ENCODE measurements at places on chromosomes 1 and 21.

- no peak for DNase-seq
Observed at GRCh38 chr1:175520186-175520585, 223.2 kb downstream of the TNR start.

DNA sequence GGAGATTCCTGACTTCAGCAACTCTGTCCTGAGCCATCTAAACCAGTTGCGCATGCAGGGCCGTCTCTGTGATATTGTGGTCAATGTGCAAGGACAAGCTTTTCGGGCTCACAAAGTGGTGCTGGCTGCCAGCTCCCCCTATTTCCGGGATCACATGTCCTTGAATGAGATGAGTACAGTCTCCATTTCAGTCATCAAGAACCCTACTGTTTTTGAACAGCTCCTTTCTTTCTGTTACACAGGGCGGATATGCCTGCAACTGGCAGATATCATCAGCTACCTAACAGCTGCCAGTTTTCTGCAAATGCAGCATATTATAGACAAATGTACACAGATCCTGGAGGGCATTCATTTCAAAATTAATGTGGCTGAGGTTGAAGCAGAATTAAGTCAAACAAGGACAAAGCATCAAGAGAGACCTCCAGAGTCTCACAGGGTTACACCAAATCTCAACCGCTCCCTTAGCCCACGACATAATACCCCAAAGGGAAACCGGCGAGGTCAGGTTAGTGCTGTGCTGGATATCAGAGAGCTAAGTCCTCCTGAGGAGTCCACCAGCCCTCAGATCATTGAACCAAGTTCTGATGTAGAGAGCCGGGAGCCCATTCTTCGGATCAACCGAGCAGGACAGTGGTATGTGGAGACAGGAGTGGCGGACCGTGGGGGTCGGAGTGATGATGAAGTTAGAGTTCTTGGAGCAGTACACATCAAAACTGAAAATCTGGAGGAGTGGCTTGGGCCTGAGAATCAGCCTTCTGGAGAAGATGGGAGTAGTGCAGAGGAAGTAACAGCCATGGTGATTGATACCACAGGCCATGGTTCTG lies 2.3 kb downstream of the ZBTB37 start:
- DNase-seq, result no peak

DNA sequence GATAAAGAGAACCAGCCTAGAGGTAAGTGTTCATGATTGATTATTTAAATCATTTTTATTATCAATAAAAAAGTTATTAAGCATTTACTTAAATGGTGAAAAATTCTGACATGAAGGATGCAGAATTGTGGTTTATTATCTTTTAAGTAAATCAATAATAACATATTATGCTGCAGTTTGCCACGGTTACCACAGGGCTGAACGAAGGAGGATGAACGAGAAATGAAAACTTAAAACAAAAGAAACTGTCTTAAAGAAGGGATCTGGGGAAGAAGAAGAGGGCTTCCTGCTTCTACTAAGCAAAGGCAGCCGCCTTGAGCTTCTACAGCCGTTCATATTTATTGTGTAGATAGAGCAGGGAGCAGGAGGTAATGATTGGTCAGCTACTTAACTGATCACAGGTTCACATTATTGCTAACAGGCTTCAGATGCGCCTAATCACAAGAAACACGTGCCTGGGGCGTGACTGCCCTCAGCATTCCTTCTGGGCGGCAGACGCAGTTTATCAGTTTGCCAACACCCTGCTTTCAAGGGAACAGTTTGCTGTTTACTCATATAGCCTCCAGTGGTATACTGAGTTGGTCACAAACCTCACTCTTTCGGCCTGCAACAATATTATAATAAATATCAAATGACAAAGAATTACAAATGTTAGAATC lies 5.8 kb upstream of the FNBP1L start:
- peak; percentile 75 for DNase-seq

- no peak for DNase-seq
Observed at GRCh38 chr1:105442901-105443300, 1613.6 kb upstream of the PRMT6 start.

DNA sequence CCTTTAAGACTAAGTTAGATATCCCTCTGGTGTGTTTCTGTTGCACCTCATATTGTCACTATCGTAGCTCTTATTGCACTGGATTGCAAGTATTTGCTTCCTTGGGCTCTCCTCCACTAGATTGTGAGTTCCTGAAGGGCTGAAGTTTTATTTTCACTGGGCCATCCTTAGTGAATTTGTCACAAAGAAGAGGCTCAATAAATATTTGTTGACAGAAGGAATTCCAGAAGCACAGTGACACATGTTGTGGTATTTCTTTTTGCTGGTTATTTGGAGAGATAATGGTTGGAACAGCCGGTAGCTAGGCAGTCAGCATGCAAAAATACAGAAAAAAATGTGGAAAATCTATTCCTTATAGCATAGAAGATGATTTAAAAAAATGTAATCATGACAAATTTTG lies 129.9 kb upstream of the ZRANB2 start:
- DNase-seq, result peak; percentile 1

GRCh38 chr1:1246577-1247340 lies at the start of gene C1QTNF12:
TSS of gene C1QTNF12 (minus strand) at chr1:1246722. CDS start at chr1:1246690, 32 bp downstream.
- DNase-seq, result no peak

DNA sequence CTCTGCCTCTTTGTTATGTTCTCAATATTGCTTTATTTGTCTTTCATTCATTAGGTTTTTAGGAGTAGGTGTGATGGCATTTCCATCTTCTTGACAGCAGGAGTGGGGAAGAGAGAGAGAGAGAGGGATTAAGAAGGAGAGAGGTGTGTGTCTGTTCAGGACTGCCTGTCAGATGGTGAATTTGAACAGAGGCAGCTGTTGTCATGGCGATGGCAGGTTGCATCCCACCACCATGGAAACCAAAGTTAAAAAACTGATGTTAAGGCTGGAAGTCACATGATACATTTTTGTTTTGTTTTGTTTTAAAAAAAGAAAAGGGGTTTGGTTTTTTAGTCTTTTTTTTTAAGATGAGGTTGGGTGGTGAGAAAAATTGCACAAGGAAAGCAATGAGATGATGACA lies 18.3 kb downstream of the CACNA1E start:
- no peak for DNase-seq

GRCh38 chr1:167685844-167686243 lies 35.9 kb upstream of the MPZL1 start:
- no peak for DNase-seq

DNA sequence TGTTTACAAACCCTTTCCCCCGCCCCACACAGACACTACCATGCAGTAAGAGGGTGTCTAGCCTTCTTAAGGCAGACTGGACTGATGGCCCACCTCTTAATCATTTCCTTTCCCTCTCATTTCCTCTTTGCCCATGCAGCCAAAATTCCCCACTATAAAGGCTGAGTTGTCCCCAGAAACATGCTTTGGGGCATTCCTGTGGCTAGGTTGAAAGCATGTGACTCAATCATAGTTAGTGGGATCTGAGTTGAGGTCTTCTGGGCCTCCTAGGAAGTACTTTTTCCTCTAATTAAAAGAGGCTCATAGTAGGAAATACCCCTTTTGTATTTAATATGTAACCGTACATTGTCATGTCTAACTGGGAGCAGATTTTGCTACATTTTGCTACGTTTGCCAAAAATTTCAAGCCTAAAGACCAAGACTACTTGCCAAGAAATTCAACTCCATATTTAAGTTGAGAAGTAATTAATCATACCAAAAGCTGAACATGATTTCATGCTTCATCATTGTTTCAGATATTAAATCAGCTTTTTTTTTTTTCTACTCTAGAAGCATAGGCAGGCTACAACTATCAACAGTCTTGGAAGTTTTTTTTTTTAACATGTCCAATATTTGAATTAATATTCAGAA lies 174.7 kb downstream of the ADGRL4 start:
- DNase-seq, result peak; percentile 98

DNA sequence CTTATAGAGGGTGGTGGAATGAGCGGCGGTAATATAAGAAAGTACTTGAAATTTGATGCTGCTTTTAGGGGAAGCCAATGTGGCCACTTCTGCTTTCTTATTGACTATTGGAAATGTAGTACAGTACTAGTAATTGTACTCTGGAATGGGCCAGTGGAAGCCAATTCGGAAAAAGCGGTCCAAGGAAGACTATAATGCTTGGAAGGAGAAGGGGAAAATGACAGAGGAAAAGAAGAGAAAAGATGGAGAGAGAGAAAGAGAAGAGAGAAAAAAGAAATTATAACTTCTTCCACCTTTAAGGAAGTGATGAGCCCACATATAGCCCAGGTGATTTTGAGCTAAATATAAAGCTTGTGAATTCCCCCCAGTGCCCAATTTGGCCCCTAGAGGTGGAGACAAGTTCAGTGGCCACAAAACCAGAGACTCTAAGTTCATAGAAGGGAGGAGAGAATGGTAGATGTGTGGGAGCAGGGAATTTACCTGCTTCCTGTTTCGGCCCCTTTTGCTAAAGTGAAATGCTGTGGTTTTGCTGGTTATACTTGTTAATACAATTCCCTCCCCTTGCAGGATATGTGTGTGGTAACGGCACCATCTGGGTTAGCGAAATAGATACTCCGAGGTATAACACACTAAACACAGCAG lies 35.7 kb upstream of the DUSP10 start:
- no peak for DNase-seq

GRCh38 chr1:158830074-158830677 lies 975 bp upstream of the MNDA start:
- DNase-seq, result no peak

DNA sequence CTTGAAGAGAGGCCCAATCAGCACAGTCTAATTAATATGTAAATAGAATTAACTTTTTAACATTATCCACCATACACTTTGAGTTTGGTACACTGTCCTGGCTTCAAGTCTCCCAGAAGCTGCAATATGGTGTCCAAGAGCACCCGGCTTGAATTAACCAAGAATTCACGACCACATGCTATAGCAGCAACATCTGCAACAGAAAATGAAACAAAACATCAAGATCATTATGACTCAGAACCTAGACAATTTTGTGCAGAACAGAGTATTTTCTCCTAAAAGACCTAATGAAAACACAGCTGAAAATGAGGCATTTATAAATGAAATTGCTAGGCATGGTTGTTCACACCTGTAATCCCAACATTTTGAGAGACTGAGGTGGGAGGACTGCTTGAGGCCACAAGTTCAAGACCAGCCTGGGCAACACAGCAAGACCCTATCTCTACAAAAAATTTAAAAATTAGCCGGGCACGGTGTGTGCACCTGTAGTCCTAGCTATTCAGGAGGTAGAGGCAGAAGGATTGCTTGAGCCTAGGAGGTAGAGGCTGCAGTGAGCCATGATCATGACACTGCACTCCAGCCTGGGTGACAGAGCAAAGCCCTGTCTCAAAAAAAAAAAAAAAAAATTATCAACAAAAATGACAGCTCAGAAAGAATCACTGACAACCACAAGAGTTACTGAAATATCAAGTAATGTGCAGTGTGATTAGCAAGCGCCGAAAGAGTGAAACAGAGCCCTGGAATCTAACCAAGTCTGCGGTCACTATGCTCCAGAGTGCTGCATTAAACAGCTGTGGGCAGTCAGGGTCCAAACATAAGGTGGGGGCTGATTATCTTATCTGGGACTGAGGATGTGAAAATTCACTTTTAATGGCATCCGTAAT lies 45.3 kb downstream of the HSF2BP start:
- no peak for DNase-seq

GRCh38 chr1:156489166-156489934 lies 11.2 kb downstream of the MEF2D start:
- DNase-seq, result no peak

Measured in EL (cell line).